ENCODE measurements at places on chromosomes 16 and 17. TPM values are rescaled to one million over a fixed set of nuclear protein-coding genes. Genes with fewer than 3 reads are reported as not detected.

DNA sequence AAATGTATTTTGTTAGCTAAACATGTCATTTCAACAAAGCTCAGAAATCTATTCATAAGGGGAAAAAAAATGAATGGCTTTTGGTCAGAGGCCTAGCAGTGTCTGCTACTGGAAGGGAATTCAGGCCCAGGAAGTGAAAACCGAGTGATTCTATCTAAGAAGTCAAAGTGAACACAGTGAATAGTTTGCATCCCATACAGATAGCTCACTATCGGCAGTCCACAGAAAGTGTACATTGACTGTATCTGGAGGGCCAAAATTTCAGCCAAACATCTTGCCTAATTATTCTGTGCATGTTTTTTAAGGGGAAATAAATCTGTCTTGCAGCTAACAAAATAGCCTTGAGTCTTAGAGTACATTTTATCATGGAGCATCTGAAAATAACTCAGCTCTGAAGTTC, 214.4 kb upstream of the CACNG5 start:
- no peak for DNase-seq

DNA sequence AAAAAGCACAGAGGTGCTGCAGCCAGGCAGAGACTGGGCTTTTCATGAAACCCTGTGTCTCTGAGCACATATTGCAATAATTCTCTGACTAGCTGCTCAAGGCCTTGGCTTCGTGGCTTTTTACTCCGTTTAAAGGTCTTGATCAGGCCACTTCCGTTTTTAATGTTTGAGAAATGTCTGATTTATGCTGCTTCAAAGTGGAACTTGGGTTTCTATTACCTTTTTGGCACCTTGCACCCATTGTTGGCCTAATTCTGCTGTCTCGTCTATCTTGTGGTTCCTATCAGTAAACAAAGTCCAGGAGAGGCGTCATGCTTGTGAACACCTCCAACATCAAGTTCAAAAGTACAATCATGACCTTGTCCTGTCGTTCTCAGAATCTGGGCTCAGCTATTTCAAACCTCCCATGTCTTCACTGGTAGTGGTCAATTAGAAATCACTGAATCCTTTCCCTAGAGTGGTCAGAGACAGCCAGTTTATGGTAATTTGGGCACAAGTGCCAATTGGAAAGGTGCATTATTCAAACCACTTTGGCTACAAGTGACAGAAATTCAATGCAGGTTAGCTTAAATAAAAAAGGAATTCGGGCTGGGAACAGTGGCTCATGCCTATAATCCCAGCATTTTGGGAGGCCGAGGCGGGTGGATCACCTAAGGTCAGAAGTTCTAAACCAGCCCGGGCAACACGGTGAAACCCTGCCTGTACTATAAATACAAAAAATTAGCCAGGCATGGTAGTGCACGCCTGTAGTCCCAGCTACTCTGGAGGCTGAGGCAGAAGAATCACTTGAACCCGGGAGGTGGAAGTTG, 33.3 kb upstream of the METTL9 start:
- DNase-seq, result no peak

DNA sequence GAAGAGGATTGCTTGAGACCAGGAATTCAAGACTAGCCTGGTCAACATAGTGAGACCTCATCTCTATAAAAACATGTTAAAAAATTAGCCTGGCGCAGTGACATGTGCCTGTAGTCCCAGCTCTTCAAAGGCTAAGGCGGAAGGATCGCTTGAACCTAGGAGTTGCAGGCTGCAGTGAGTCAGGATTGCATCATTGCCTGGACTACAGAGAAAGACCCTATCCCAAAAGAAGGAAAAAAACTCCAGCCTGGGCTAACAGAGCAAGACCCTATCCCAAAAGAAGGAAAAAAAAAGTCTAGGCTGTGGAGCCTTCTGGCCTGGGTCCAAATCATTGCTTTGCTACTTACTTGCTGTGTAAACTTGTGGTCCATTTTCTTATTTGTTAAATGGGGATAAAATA, 4.9 kb downstream of the CCP110 start:
- no peak for DNase-seq

DNA sequence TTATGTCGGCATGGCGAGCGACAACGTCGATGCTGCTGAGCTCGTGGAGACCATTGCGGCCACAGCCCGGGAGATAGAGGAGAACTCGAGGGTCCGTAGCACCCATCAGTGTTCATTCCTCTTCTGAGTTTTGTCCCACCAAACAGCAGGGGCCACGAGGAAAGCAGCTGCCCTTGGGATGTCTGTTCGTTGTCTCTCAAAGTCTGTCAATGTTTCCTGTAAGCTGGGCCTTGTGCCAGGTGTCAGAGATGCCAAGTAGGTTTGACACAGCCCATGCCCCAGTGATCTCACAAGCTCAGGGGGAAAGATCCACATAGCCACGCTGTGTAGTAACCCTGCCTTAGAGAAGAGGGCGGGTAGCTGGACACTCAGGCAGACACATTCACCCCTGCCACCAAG, 22.6 kb downstream of the NTAN1 start:
- DNase-seq, result no peak

- DNase-seq, result peak; percentile 35
These were observed 2.6 kb downstream of the GPR179 start for GRCh38 chr17:38341035-38341721.

GRCh38 chr16:3589001-3589400, 11.8 kb upstream of the NLRC3 start:
- no peak for DNase-seq

DNA sequence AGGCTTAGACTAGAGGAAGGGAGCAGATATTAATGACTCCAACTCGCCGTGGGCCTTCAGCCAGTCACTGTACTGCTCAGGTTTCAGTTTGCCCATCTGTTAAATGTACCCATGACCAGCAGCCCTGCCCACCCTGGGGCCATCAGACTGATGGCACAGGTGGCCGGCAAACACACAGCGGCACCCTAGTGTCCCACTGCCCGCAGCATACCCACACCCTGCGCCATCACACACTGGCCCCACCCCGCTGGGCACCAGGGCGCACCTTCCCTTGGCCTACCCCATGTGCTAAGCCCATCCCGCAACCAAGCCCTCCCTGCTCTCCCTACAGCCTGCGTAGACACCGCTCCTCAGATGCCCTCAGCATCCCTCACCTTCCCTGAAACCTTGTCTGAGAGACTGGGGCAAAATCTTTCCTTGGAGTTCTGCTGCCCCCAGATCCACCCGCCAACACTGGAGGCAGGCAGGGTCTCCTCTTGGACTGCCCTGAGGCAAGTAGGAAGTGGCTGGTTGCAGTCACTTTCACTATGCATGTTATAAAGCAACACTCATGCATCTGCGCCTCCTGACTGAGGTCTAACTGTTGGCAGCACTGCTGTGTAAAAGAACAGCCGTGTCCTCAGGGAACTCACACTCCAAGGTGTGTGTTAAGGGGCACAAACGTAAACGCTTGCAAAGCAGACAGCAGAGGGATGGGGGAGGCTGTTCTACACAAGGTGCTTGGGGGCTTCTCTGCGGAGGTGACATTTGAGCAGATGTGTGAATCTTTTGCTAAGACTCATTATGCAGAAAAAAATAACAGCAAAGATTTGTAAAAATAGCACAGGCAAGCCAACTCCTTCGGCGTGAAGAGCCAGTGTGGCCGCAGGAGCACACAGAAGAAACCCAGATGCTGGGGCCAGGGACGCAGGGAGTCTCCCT, 6.7 kb upstream of the BCAR1 start:
- DNase-seq, result no peak

DNA sequence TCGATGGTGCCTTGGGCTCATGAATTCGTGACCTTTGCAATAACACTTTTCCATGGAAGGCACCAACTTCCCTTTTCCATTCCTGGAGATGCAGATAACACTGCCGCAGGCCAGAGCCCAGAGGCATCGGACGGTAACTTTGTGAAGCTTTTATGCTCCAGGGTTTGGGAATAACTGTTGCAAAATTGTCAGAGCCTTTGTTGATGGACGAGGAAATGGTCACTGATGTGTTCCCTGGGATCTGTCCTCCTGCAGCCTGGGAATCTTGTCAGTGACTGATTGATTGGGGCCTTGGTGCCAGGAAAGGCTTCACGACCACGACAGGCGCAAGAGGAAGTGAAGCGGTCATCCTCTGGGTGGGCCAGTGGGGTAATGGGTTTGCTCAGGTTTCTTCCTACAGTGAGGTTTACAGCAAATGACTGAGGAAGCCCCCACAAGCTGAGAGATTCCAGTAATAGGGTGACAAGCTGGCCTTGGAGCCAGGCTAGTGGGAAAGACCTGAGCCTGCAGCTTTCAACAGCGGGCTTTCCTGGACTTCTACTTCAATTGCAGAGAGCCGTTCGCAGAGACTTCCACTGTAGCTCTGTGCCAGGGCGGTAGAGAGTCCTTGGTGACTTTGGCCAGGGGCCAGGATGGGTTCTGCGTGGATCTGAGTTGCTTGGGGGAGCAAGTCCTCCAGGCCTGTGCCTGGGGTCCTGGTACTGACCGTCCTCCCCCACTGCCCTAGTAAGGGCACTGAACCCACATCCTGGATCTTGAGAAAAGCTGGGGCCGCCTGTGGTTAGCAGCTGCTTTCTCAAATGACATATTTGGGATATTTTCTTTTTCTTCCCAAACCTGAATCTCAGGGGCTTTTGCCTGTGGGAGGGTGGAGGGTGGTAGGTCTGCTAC, 37.6 kb downstream of the PGS1 start:
- DNase-seq, result no peak

GRCh38 chr17:71099003-71099714, 929.8 kb downstream of the KCNJ2 start:
- no peak for DNase-seq

- no peak for DNase-seq
These were observed 18.0 kb downstream of the CBFA2T3 start for GRCh38 chr16:88959022-88959421.

- no peak for DNase-seq
These were observed 21.6 kb upstream of the ADCY7 start for GRCh38 chr16:50244504-50245416.

DNA sequence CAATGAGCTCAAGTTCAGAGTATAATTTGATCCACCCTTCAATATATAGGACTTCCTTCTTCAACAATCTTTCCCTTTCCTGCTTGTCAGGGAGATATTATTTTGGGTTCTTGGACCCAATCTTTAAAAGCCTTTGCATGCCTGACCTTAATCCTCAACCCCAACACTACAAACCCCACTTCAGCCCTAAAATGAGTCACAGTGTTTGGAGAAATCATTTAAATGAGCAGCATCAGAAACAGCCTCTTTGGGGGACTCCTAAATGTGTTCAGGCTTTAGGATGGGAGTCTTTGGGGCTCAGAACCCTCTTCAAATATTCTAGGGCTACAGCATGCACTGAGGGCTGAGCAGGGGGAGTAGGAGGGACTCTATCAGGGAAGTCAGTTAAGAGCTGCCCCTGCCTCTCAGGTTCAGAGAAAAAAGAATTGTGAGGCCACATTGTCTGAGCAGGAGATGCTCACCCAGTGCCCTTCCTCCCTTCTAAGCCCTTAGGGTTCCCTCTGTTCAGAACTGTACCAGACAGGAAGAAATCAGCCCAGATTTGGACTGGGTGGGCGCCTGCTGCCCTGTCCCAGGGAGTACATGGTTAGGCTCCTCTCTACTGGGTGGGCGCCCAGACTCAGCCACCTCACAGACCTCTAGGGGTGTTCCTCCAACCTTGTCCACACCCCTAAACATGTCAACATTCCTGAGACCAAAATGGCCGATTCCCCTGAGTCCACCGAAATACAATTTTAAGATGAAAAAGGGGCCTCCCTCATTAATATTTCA, 5.0 kb downstream of the NEUROD2 start:
- DNase-seq, result no peak

GRCh38 chr16:46822270-46822669, 8.7 kb downstream of the C16orf87 start:
- peak; percentile 26 for DNase-seq

DNA sequence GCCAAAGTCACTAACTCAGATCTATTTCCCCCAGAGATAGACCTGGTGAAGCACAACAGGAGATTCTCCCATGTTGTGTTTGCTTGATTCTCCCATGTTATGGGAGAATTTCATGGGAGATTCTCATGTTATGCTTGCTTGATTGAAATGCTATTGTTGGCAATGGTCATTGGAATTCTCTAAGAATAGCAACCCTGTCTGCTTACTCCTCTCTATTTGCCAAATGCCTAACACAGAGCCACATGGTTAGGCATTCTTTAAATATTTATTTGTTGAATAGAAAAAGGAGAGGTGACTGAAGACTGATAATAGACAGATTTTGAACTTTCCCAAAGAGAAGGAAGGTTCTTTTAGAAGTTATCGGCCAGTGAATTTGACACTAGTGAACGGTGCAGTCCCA, 111.5 kb upstream of the MPHOSPH6 start:
- no peak for DNase-seq

The USP7 gene
- 228 TPM for total RNA-seq

The CD300LG gene
- not detected for total RNA-seq

The SYT17 gene
- total RNA-seq, result 0.24 TPM

The TUBB3 gene
- total RNA-seq, result 273 TPM

The CDC42EP4 gene
- 40.2 TPM for total RNA-seq

The NPIPB13 gene
- total RNA-seq, result 9.3 TPM
